ENCODE measurements at places on chromosomes 2 and 18.

GRCh38 chr2:160918906-160919503 is 241.2 kb upstream of the TANK start:
- no peak for DNase-seq
- H3K36me3 ChIP-seq: no peaks in the 10 kb centered on the region
- H3K27ac ChIP-seq: no peak overlapping the region
- H3K4me1 ChIP-seq: peaks cover 4% of the 10 kb centered on the region

DNA sequence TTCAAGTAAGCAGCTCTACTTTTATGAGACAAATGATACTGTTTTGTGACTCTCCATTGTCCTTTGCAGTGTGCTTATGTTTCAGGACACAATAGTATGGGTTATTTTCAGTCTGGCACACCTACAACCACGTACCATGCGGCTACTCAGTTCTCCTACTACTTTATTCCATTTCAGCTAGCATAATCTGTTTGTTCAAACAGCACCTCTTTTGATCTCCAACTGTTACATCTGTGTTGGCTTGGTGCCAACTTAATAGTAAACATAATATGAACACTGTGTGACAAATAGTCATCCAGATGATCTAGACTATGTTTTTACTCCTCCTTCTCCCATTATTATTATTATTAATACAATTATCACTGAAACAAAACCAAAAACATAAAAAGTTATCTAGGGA is 40.5 kb downstream of the MYO3B start:
- no peaks in the 10 kb centered on the region for H3K36me3 ChIP-seq
- DNase-seq: no peak
- H3K4me3 ChIP-seq: no peak overlapping the region
- H3K27me3 ChIP-seq: no peaks in the 10 kb centered on the region
- no peaks in the 10 kb centered on the region for H3K4me1 ChIP-seq
- no peak overlapping the region for H3K27ac ChIP-seq

GRCh38 chr2:21181957-21182356 is 58.2 kb downstream of the TDRD15 start:
- no peaks in the 10 kb centered on the region for H3K27me3 ChIP-seq
- no peak overlapping the region for H3K27ac ChIP-seq
- no peaks in the 10 kb centered on the region for H3K4me1 ChIP-seq
- no peak overlapping the region for H3K4me3 ChIP-seq
- DNase-seq: no peak

DNA sequence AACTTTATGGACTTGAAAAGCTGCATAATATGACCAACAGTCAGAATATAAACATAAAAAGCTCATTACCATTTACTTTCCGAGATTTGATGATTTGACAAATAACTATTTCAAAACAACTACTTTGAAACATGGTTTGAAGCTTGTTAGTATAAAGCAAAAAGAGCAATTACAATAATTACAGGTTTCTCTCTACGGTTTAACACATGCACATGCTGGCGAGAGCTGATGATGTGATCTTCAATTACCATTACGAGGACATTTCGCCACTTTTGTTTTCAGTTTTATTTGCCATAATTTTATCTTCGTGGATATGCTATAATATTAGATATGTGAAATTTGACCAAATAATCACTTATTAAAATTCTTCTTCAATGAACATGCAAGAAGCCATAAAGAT is 270.1 kb downstream of the TCF4 start:
- H3K36me3 ChIP-seq: no peaks in the 10 kb centered on the region
- no peak overlapping the region for H3K27ac ChIP-seq
- peaks cover 23% of the 10 kb centered on the region for H3K4me1 ChIP-seq
- no peak for DNase-seq
- H3K27me3 ChIP-seq: no peaks in the 10 kb centered on the region

GRCh38 chr2:73359915-73360697 is 25.5 kb upstream of the ALMS1 start:
- DNase-seq: no peak
- H3K36me3 ChIP-seq: no peaks in the 10 kb centered on the region
- H3K27ac ChIP-seq: no peak overlapping the region
